ENCODE measurements at places on chromosomes 16 and 17. TPM values are rescaled to one million over a fixed set of nuclear protein-coding genes. Genes with fewer than 3 reads are reported as not detected.
A peak's percentile ranks its signal among the peaks of the same experiment; 100 is the strongest.

ATP2C2 gene
- total RNA-seq, result not detected

TEKT5 gene
- total RNA-seq, result 0.45 TPM

KCNH6 gene
- total RNA-seq, result 0.37 TPM

DNA sequence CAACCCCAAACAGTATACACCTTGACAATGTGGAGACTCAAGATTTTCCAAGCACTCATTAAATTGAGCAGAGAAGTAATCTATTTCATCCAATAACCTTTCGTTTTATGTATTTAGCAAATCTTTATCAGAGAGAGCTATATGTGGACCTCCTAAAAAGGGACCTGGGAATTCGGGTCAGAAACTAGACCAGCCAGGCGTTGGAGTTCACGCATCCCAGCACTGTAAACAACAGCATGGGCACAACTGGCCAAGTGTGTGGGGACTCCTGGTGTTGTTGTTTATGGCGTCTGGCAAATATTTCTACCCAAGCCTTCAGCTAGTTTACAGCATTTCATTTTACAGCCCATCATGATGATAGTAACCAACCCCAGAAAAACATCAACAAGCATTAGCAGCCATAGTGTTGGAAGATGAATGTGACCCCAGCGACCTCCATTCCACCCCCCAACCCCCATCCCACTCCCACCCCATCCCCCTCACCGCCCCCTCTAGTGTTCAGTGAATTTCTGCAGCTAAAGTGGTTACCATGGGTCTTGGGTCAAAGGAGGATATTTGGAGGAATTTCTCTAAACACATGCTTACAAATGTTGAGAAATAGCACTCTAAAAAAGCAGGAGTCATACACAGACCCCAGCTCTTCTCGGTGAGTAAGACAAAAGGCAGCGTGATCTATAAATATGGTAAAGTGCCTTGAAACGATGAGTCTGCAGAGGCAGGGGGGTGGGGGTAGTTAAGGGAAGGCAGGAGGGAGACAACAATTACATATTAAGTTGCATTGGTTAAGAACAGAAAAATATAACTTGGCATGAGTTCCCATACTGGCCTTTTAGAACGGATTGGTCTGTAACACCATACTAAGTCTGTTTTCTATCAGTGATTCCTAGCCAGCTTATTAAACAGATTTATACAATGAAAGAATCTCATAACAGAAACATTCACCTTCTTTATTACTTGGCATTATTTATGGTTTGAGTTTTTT lies 91.4 kb upstream of the TBX2 start:
- DNase-seq, result no peak

DNA sequence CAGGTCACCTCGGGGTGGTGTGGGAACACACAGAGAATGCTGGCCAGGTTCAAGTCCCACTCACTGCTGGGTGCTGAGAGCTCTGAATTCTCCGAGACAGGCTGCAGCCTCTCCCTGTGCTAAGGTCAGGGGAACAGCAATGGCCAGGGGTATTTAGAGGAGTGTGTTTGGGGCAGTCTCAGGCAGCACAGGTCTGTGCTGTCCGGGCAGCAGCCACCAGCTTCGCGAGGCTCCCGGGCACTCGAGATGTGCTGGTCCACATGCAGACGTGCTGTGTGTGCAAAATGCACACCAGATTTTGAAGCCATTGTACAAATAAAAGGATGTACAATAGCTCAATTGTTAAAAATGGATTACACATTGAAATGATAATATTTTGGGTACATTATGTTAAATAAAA lies 7.1 kb downstream of the NHERF1 start:
- no peak for DNase-seq

DNA sequence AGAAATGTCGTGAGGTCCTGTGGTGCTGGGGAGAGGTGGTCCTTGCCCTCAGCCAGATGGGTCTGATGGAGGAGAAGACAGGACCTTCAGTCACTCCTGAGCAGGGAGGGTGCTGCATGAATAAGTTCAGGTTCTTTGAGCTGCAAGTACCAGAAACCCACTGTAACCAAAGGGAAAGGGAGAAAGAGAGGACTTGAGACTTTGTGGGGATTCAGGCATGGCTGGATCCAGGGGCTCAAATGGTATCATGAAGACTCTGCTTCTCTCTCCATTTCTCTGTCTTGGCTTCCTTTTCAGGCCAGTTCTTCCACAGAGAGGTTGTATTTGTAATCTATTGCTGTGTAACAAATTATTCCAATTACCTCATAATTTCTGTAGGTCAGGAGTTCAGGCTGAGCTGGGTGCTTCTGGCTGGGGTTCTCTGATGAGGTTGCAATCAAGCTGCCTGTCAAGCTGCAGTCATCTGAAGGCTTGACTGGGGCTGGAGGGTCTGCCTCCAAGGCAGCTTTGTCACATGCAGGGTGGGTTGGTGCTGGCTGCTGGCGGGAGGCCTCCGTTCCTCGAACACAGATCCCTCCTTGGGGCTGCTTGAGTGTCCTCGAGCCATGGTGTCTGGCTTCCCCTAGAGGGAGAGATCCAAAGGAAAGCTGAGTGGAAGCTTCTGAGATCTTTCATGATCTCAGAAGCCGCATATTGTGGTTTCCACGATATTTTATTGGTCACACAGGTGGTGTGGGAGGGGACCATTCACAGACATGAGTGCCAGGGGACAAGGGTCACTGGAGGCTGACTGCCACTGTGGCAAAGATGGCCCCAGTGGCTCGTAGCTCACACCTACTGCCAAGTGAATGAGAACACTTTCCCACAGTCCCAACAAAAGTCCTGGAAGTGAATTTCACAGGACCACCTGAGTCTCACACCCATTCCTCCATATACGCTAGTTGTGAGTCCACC lies 5.9 kb upstream of the ADCY7 start:
- no peak for DNase-seq

DNA sequence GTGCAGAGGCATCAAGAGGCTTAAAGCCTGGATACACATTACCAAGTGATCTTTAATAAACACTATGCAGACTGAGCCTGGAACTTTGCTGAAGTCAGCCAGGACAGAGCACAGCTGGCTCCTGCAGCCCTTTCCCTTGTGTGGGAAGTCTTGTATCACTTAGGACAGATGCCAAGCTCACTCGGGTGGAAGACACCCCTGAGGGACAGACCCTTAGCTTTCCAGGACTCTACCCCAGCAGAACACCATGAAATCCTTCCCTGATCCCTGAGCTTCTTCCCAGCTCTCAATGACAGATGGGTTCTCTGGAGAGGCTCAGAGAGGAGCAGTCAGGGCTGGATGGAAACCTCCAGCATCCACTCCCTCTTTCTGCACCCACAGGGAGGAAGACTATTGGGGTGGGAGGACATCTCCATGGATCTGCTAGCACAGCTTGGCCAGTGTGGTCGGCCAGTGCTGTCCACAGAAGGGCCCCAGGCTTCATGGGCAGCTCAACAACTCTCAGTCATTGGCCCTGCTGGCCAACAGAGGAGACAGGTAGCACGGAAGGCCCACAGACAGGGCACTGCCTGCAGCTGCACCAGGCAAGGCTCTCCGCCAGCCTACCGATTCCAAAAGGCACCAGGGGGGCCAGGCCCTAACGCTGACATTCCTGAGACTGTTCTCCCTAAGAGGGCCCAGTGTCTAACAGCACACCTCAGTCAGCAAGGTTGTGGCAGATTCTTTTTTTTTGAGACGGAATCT lies 15.9 kb downstream of the RAB5C start:
- DNase-seq, result peak; percentile 70

GRCh38 chr16:88783391-88784073 lies 1.5 kb downstream of the PIEZO1 start:
- no peak for DNase-seq

DNA sequence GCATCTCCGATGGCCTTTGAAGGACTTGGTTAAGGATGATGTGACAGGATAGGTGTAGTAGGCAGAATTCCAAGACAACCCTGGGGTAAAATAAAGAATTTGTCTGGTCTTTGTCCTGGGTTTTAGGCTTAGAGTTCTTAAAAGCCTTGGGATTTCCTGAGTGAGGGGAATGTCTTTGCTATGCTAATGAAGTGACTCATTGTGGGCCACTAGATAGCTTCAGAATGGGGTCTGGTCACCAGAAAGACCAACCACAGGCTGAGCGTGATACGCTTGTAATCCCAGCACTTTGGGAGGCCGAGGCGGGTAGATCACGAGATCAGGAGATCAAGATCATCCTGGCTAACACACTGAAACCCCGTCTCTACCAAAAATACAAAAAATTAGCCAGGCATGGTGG lies 182.8 kb upstream of the TOX3 start:
- DNase-seq, result no peak

- DNase-seq, result no peak
These were observed 35.7 kb upstream of the MED9 start for GRCh38 chr17:17440938-17441675.

DNA sequence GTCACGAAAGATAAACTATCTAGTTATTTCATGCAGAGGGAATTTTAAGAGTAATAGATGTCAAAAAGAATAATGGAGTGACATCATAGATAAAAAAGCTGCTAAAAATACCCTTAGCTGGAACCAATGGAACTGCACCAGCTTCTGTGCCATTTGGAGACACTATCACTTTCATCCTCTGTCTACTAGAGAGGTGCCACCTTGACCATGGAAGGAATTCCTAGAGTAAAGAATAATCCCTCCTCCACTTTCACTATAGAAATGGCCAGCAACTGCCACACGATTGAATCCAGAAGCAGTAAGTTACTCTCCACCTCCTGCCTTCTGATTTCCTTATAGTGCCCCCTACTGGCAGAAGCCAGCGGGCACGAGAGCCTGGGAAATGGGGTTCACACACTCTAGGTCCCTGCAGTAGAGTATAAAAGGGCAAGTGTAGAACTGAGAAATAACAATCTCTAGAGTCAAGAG lies 2.8 kb upstream of the ALDH3A2 start:
- DNase-seq, result no peak
